Stimulated activated CD4-positive, alpha-beta T cell treated with anti-CD3 and anti-CD28 coated beads, Interleukin-1b, Interleukin-23, amount 100 ng/mL, for 24 hours (primary cell): ENCODE measurements at places on chromosomes 12 and 14.
A peak's percentile ranks its signal among the peaks of the same experiment; 100 is the strongest.

GRCh38 chr12:32106517-32107358, at the start of gene BICD1:
Gene BICD1, plus strand, starts transcription at chr12:32106847. Its CDS starts 485 bp downstream, at chr12:32107332.
- peak; percentile 49 for DNase-seq

DNA sequence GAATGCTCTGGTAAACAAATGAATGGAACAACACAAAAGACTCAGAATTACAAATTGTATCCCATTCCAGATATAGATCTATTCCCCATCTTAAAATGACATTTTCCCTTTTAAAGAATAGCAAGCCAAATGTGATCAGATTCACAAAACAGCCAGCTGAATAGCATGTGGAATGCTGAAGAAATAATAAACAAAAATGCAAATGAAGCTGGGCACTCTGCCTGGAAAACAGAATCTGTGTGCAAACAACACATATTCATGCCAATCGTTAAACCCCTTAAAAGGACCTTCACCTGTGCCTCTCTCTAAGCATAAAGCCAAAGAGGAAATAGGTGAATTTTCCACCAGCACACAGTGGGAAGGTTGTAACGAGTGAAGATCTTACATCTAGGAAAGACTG, 67.9 kb upstream of the PDZRN4 start:
- DNase-seq: no peak

- DNase-seq: no peak
Observed at GRCh38 chr14:47483449-47483848, 192.0 kb downstream of the MDGA2 start.

DNA sequence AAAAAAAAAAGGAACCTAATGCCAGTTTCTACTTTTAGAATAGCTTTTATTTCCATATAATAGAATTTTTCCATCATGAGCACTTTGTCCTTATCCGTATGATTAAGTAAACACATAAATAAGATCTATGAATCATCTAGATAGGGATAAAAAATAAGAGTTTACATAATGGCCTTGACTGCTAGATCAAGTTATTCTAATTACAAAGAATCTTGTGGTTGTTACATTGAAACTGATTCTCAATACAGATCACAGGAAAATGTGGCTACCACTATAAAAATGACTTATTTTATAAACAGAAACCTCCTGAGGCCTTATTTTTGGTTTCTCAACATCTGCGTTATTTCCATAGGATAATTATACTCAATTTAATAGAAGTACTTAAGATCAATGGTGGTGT, 34.4 kb upstream of the NDUFA12 start:
- no peak for DNase-seq

GRCh38 chr12:62519043-62519442, 52.4 kb downstream of the MON2 start:
- no peak for DNase-seq

GRCh38 chr12:27333403-27334009, 870 bp downstream of the BMAL2 start:
- DNase-seq: peak; percentile 31
